ENCODE measurements at places on chromosomes 1 and 21. TPM values are rescaled to one million over a fixed set of nuclear protein-coding genes. Genes with fewer than 3 reads are reported as not detected.

LRRN2 gene
- 7.7 TPM for total RNA-seq

SYT14 gene
- total RNA-seq, result 51.4 TPM

C1QC gene
- total RNA-seq, result 7.3 TPM

NT5C1A gene
- 2.4 TPM for total RNA-seq

CFHR3 gene
- total RNA-seq, result not detected

GBP6 gene
- under 0.01 TPM for total RNA-seq

TCHH gene
- total RNA-seq, result under 0.01 TPM

HENMT1 gene
- 35.5 TPM for total RNA-seq

TAF13 gene
- 74.6 TPM for total RNA-seq

- DNase-seq, result no peak
These were observed 53.9 kb downstream of the SPSB1 start for GRCh38 chr1:9346566-9346965.

DNA sequence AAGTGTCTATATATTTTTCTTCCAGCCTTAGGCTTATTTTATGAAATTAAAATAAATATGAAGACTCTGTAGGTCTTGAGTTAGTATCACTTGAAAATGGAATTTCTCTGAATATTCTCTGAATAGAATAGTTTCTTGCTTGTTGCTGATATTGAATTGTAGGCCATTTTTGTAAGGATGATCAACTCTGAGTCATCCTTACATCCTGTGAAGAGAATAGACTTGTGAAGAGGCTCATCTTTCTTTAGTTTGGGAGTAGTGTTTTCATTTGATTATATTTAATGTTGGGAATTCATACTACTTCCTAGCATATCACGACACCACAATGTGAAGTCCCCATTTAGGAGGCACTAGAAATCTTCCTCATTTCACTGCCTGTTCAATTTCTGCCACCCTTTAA is 27.5 kb upstream of the CD1D start:
- DNase-seq, result no peak

GRCh38 chr1:242205622-242206489 is 207.0 kb upstream of the MAP1LC3C start:
- no peak for DNase-seq

- no peak for DNase-seq
These were observed 53.8 kb downstream of the TRIM11 start for GRCh38 chr1:228352677-228353481.

GRCh38 chr1:232012773-232013386 is 386.3 kb downstream of the DISC1 start:
- peak; percentile 10 for DNase-seq

DNA sequence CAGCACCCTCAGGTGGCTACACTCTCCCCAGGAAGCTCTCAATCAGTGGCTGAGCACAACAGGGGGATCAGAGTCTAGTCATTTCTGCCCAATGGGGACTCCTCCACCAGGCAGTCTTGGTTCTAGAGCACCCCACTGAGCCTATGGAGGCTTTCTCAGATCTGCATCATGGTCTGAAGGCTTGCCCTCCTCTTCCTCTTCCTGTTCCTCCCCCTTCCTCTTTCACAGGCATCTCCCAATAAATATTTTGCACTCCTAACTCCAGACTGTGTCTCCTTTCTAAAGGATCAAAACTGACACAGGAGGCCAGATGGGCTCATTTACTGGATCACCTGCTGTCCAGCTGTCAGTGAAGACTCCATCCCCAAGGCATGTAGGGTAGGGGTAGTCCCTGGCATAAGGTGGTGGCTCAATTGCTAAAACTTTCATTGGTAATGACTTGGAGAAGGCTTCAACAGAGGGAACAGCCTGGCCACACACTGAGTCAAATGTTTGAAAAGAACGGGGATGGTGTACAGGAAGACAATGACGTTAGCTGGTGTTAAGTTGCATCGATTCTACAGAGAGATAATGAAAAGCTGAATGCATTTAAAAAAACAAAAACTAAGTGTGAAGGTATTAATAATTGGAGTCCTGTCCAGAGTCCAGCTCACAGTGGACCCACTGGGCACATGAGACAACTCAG is 84.2 kb upstream of the SLC2A1 start:
- no peak for DNase-seq

- no peak for DNase-seq
These were observed 55.6 kb downstream of the UCK2 start for GRCh38 chr1:165883056-165883455.

GRCh38 chr1:36638268-36638667 is 155.6 kb upstream of the CSF3R start:
- DNase-seq, result no peak

DNA sequence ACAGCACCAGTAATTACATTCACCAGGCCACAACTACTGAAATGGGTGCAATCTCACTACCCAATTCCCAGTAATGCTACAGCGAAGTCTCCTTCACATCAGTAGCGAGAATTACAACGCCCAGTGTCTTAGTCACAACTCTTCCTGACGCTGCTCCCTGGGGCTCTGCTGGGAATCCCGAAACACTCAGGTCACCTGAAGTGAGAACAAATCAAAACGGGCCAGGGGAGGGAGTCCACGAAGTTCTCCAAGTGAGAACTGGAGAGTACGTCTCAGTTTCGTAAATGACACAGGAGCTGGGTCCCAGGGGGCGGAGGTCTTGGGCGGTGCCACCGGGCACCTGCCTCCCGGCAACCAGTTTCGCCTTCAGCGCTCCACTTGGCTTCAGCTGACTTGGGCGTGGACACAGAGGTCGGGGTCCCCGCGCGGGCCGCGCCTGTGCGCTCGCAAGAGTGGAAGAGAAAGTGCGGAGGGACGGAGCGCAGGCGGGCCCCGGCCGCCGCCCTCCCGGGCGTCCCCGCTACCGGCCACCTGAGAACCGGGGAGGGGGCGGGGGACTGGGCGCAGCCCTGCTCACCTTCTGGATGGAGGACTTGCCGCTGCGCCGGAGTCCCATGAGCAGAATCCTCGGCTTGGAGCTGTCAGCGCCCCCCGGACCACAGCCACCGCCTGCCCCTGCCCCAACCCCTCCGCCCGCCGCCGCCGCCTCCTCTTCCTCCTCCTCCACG is 575 bp downstream of the RRAGC start:
- DNase-seq, result peak; percentile 46

- no peak for DNase-seq
These were observed 135.6 kb downstream of the GPATCH2 start for GRCh38 chr1:217495249-217495648.

GRCh38 chr1:18893120-18893519 is 9.2 kb downstream of the ALDH4A1 start:
- no peak for DNase-seq

- no peak for DNase-seq
These were observed 427.6 kb downstream of the SETD4 start for GRCh38 chr21:35632711-35633110.

DNA sequence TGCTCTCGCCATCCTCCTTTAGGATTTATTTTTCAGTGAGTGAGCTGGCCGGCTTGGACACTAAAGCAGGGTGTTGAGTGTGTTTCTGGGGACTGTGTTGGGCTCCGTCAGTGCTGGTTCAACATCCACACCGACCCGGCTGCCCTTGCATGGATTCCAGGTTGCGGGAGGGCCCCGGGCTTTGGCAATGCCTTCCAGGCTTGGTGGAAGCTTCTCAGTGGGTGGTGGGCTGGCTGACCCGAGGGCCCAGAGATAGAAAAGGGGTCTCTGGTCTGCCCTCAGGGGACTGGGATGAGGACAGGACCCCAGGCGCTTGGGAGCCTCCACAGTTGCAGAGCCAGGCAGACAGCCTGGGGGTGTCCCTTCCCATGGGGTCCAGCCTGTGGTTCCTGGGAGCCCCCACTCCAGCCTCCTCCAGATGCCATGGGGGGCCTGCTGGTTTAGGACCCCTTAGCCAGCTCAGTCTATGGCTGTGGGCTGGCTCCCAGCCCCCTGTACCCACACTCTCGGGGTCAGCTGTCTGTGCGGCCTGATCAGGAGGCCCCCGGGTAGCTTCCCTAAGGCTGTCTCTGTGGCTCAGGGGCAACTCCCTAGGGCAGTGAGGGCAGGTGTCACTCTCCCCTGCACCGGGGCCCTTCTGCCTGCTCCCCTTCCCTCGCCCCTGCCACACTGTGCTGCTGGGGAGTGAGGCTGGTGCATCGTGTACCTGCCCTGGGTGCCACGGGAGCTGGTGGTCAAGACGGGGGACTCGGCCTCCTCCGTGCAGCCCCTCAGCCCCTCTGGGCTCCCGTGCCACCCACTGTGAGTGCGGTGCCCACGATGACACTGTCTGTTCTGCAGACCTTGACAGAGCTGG is 16.5 kb downstream of the PDXK start:
- no peak for DNase-seq

DNA sequence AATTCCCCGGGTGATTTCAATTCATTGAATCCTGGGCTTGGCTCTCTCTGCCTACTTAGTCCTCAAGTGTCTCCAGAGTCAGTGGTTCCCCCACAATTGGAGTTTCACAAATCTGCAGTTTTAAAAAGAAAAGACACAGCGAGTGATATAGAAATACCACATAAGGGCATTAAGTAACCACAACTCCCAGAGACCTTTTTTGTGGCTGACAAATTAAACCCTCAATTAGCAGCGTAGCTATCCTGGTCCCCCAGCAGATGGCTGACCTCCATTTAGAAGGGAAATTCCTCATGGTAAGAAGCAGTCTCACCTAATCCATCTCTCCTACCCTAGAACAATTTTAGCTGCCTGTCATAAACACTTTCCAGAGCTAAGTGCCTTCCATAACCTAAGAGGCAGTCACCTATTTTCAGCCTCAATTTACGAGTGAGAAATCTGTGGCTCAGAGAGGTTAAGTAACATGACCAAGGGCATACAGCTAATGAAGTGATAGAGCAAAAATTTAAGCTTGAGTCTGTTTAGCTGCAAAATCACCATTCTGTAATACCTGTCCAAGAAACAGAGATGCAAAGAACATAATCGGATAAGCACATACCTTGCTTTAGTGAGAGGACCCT is 56.0 kb upstream of the NBPF3 start:
- DNase-seq, result no peak

DNA sequence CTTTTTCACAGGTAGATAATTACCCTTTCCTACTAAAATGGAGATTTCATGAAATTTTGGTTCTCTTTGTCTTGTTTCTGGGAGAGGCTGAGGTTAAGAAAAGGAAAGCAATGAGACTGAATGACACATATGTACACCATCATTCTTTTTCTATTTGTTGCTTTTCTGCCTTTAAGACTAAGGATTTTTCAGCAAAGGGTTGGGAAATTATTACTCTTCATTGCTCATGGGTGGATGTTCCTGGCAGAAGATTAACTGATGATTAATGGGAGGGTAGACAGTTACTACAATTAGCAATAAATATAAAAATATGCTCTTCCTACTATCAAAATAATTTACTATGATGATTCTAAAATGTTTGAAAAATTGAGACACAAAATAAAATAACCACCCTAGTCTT is 316.5 kb upstream of the USP24 start:
- no peak for DNase-seq

DNA sequence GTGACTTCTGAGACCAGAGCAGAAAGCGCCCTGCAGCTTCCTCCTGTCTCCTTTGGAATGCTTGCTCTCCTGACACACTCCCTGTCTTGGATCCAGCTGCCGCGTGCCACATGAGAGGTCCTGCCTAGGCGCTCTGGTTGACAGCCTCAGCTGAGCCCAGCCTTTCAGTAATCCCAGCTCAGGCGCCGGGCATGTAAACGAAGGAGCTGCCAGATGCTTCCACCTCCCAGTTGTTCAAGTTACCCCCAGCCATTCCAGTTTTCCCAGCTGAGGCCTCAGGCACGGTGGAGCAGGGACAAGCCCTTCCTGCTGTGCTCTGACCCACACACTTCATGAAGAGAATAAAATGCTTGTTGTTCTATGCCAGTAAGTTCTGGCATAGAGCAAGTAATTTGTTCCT is 14.3 kb upstream of the CD34 start:
- no peak for DNase-seq

DNA sequence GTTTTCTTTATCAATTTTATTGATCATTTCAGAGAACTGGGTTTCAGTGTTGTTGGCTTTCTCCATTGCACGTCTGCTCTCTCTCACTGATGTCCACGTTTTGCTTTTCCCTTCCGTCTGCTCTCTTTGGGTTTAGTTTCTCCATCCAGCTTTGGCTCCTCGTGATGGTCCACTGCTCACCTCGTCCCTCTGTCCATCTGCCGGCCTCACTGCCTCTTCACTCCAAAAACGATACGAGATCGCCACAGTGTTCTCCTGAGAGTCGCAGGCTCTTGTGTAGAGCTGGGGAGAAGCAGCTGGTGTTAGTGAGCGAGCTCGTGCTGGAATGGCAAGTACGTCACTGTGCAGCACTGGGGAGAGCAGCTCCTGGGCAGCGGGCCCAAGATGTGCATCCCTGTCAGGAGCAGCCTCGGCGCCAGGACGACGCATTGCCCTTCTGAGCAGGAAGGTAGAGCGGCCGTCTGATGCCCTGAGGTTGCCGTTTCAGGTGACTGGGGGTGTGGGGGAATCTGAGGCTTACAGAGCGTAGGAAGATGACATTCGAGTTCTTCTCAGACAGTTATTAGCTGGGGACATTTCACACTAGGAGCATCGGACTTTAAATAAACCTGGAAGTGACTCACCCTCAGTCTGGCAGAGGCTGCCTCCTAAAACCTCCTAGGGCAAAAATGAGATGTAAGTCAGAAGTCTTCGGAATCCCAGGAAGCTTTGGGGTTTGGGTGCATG is 31.4 kb upstream of the PCBP3 start:
- no peak for DNase-seq

- no peak for DNase-seq
These were observed 214.1 kb upstream of the USP24 start for GRCh38 chr1:55428944-55429931.

DNA sequence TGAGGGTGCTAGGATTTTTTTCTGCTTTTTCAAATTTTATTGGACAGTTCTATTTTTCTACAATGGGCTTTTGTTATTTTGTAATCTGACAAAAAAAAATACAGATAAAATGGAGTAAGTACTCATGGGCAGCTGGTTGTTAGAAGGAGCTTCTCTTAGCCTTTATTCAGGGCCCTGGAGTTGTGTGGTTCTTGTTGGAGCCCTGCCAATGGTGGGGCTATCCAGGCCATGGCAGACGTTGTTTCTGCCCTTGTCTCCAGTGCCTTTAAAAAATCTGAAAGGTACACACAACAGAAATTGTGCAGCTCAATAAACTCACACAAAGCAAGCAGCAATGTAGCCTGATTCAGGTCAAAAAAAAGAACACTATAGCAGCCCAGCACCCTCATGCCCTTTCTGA is 153.5 kb upstream of the GALNT2 start:
- DNase-seq, result no peak

DNA sequence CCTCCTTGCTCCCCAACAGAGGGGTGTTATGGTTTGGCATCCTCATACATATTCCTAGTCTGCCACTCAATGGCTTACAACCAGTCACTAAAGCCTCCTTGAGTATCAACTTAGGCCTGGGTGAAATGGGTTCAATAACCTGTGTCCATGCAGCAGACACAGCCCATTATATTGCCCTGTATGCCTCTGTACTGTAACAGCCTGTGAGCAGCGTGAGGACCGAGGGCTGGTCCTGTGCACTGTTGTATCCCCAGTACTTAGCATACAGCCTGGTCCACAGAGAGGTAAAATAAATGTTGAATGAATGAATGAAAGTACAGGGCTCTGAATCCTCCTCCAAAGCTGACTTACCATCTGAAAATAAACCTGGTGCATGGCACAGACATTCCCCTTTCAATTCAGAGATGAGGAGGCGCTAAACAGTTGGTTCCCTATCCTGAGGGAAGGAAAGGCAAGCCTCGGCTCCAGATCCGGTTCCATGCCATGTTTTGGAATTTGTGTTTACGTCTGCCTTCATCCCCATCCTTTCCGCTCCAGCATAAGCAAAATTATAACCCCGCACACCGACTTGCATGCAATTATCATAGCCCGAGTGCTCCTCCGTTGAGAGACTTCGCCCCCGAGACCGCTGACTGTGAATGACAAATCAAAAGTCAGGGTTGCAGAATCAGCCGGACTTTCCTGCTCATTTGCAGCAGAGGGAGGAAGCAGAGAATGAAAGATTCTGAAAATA is 45.0 kb upstream of the DNAJC6 start:
- no peak for DNase-seq
